ENCODE measurements at places on chromosomes 3 and 15.

DNA sequence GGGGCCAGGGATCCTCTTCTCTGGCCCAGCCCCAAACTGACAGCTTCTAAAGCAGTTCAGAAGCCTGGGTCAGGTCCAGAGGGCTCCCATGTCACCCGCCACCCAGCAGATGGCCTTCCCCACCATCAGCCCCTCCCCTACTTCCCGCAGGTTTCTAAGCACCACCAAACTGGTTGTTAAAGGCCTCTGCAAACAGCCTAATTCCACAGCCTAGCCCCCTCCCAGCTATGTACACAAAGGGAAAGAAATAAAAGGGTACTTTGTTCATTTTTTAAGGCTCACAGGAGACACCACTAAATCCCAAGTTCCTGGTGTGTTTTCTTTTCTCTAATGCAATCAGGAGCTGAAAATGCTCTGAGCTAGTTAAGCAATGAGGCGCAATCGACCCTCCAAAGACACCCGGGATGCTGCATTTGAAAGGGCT lies 30.6 kb downstream of the PLCH1 start:
- no peak for DNase-seq

DNA sequence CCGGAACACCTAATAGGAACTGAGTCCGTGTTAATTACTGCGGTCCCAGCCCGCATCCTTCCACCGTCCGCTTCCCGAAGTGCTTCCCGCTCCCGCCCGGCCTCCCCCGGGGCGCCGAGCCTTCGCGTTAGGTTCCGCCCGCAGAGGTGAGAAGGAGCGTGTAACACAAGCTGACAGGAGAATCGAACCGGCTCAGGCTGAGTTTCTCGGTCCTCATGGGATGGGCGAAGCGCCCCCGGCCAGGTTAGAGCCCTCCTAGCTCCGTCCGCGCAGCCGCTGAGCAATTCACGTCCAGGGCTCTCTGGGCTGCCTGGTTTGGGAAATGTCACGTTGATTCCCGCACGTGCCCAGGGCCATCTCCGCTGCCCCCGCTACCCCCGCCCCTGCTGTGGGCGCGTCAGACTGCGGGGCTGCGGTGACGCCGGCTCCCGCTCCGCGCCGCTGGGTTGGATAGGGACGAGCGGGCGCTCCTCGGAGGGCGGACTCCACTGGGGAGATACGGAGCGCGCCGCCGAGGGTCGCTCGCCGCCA lies 954 bp downstream of the CLDN11 start:
- DNase-seq, result peak; percentile 36

GRCh38 chr15:85625856-85626255 lies 168.9 kb downstream of the KLHL25 start:
- peak; percentile 48 for DNase-seq

GRCh38 chr15:42203891-42204290 lies 4.2 kb downstream of the VPS39 start:
- DNase-seq, result no peak

- DNase-seq, result no peak
Observed at GRCh38 chr3:30766522-30766921, 127.9 kb downstream of the GADL1 start.

GRCh38 chr3:150079029-150079739 lies 108.5 kb upstream of the PFN2 start:
- DNase-seq, result no peak

GRCh38 chr15:85374831-85375230 lies 5.6 kb upstream of the AKAP13 start:
- no peak for DNase-seq

DNA sequence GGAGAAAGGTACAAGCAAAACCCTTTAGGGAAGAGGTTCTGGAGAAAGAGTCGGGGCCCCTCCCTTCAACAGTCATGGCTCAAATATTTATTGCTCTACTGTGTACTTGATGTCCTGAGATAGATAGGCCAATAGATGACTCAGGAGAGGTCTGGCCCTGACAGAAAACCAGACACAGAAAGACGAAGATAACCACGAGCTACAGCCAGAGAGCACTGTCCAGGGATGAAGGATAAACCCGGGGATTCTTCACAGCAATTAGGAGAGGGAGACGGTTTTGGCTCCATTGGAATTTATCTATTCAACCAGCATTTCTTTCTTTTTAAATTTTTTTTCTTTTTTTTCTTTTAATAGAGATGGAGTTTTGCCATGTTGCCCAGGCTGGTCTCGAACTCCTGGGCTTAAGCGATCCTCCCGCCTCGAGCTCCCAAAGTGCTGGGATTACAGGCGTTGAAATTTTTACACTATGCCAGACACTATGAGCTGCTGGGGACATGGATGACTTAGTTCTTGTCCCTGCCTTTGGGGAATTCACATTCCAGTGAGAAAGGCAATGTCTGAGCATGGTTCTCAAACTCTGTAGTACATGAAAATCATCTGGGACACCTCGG lies 4.6 kb upstream of the CIDEC start:
- no peak for DNase-seq

- DNase-seq, result no peak
Observed at GRCh38 chr15:80556694-80557367, 138.3 kb upstream of the ABHD17C start.

GRCh38 chr3:77102951-77103769 lies 63.3 kb downstream of the ROBO2 start:
- DNase-seq, result no peak

DNA sequence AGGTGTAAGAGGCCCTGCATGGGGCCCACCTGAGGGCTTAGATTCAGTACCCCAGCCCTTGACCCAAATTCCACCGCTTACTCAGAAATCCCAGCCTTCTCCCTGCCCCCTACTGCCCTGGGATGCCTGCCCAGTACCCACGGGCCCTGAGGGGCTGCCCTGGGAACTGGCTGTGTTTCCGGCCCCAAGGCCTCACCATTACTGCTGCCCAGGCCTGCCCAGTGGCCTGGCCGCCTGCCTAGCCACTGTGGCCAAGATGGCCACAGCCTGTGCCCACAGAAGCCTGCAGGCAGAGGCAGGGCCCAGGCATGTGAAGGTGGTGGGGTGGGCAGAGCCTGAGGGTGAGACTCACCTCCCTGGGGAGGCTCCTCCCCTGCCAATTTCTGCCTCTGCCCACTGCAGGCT lies 6.1 kb upstream of the PRKCD start:
- no peak for DNase-seq

GRCh38 chr15:88389120-88389519 lies 78.1 kb downstream of the MRPL46 start:
- DNase-seq, result no peak

- DNase-seq, result no peak
Observed at GRCh38 chr15:38058596-38059075, 124.2 kb downstream of the TMCO5A start.

DNA sequence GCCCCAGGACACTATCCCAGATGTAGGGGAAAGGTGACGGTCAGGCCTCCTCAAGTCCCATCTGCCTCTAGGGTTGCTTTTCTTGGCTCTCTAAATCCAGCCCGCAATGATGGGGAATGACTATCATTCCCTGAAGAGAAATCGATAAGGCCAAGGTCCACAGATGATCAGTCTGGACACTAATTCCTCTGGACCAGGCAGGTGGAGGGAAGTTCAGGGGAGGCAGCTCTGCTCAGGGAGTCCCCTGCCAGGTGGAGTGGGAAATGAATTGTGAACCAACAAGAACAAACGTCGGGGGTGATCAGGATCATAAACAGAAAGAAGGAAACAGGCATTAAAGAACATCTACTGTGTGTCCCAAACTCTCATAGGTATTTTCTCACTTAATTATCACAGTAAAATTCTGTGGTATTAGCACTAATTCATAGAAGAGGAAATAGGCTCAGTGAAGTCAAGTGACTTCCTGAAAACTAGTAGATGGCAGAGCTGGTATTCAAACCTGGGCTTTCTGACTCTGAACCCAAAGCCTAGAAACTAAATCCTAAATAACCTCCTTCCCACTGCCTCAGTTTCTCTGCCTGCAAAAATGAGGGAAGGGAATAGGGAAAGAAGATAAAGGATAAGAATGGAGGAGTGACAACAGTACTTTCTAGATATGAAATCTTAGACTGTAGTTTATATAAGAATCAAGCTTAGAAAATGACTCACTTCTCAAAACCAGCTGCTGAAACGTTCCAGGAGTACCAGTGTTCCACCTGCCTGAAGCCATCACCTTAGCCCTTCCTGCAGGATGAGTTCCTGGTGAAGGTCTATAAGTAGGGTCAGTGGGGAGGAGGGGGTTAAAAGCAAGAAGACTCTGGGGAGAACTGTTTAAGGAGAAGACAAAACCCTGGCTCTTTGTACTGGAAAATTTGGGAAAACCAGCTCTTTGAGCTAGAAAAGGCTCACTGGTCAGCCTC lies 7.5 kb downstream of the BMF start:
- no peak for DNase-seq

- peak; percentile 69 for DNase-seq
Observed at GRCh38 chr15:69973102-69973714, 124.5 kb downstream of the TLE3 start.

GRCh38 chr3:21752749-21753347 lies 1.8 kb upstream of the ZNF385D start:
- no peak for DNase-seq

- no peak for DNase-seq
Observed at GRCh38 chr3:100575704-100576103, 33.7 kb upstream of the ADGRG7 start.

DNA sequence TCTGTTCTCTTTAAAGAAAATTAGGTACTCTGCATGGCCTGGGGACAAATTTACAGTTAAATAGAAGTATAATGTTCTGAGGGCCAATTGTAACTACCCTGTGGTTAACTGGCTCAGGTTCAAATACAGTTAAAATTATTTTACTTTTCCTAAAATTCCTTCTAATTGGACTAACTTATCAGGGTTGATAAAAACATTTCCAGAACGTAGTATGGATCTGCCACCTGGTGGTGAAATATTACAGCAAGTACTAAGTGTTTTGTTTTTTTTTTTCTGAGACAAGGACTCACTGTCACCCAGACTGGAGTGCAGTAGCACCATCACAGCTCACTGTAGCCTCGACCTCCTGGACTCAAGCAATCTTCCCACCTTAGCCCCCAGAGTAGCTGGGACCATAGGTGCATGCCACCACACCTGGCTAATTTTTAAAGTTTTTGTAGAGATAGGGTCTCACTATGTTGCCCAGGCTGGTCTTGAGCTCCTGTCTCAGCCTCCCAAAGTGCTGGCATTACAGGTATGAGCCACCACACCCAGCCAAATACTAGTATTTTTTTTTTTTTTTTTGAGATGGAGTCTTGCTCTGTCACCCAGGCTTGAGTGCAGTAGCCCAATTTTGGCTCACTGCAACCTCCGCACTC lies 29.2 kb downstream of the NEO1 start:
- peak; percentile 8 for DNase-seq

DNA sequence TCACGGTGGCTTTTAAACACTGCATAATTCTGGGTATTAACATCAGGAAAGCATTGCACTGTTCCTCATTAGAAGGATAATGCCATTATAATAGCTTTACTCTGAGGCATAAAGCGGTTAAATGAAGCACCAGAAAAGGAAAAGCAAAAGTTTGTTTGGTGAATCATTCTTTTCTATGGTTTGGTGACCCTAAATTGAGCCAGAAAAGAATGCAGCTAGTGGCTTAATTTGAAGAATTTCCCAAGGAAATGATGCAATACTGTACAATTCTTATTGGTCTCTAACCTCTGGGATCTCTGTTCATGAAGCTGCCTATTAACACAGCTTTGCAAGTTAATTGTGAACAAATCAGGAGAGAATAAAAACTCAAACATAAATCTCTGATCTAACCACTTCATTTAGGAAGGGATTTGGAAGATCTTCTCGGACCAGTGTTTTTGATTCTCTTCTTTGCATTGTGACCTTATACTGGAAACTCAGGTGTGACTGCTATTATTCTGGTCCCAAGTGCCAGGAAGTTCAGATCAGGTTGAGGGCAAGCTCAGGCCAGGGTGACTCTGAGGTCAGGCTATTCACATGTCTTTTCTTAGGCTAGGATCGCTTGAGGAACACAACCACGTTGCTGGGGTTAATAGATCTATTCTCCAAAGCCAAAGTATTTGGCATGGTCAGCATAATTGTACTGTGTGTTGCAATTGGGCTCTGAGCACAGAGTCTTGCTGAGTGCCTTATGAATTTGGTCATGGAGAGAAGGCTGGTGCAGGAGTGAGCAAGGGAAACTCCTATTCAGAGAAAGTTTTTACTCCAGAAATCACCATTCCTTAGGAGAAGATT lies 11.3 kb upstream of the DLG1 start:
- DNase-seq, result no peak

GRCh38 chr3:162764051-162764807 lies 1267.6 kb downstream of the OTOL1 start:
- no peak for DNase-seq

- no peak for DNase-seq
Observed at GRCh38 chr15:77084436-77084835, 13.5 kb upstream of the TSPAN3 start.

- DNase-seq, result no peak
Observed at GRCh38 chr3:125128861-125129501, 73.2 kb upstream of the HEG1 start.

DNA sequence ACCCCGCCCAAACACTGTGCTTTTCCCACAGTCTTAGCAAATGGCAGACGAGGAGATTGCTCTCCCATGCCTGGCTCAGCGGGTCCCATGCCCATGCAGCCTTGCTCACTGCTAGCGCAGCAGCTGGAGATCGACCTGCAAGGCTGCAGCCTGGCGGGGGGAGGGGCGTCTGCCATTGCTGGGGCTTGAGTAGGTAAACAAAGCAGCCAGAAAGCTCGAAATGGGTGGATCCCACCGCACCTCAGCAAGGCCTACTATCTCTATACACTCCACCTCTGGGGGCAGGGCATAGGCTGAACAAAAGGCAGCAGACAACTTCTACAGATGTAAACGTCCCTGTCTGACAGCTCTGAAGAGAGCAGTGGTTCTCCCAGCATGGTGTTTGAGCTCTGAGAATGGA lies 27.2 kb upstream of the WDR5B start:
- no peak for DNase-seq

- no peak for DNase-seq
Observed at GRCh38 chr3:100438623-100438974, 37.3 kb downstream of the LNP1 start.

DNA sequence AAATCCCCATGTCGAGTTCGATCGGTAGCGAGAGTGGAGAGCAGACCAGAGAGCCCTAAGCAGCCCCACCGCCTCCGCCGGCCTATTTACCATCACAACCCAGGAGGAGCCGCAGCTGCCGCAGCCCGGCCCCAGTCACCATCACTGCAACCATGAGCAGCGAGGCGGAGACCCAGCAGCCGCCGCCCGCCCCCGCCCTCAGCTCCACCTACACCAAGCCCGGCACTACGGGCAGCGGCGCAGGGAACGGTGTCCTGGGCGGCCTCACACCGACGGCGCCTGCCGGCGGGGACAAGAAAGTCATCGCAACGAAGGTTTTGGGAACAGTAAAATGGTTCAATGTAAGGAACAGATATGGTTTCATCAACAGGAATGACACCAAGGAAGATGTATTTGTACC lies 89.5 kb upstream of the TPM1 start:
- DNase-seq, result no peak

GRCh38 chr3:128260275-128260674 lies 107.0 kb downstream of the EEFSEC start:
- no peak for DNase-seq

Measured in activated CD4-positive, alpha-beta T cell treated with anti-CD3 and anti-CD28 coated beads for 36 hours (primary cell).